CD4-positive, alpha-beta T cell treated with Interleukin-6 for 4 hours (primary cell): ENCODE measurements at places on chromosomes 1 and 21.

DNA sequence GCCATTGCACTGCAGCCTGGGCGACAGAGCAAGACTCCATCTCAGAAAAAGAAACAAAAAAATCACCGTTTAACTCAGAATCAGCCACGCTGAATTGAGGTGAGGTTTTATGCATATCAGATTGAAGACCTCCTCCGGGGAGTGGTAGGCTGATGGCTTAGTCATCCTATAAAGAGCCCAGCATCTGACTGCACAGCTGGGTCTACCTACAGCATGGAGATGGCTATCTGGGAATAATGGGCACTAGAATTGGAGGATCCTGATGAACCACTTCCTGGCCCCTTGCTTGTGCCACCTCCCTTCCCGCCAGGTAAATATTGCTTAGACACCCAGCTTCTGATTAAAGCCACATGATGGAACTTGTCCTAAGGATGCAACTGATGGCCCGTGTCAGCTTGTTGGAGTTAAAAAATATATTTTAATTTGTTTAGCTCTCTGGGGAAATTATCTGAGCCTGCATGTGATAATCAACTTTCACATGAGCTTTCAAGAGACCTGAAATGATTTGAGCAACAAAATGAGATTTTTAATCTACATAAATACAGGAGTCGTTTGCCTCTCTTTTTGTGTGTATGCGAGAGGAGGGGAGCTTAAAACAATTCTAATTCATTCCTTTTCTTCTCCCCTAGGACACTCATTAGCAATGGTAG, 157.2 kb downstream of the KIF26B start:
- DNase-seq = no peak

DNA sequence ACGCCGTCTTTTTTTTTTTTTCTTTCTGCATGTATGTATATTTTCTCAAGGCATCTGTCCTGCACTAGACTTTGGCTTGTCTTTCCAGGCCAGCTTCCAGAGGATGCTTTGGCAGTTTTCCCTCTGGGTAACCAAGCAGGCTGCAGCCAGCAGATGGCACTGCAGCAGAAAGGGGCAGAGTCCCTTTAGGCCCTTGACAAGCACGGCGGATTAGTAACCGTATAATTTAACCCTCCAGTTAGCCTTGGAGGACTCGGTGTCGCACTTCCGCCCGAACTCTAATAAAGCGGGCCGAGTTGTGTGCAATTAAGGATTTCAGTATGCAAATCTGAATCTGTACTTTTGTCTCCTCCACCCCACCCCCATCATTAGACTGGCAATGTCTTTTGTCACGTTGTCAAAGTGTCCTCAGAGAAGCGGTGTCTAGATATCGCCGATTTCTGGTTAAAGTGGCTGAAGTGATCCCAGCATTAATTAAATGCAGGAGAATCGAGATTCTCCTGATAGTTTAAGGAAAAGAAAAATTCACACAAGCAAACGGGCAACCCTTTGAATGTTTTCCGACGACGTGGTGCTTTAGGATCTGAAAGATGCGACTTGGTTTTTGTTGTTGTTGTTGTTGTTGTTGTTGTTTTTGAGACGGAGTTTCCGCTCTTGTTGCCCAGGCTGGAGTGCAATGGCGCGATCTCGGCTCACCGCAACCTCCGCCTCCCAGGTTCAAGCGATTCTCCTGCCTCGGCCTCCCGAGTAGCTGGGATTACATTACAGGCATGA, 1.1 kb upstream of the TMEM167B start:
- DNase-seq = peak; percentile 30

DNA sequence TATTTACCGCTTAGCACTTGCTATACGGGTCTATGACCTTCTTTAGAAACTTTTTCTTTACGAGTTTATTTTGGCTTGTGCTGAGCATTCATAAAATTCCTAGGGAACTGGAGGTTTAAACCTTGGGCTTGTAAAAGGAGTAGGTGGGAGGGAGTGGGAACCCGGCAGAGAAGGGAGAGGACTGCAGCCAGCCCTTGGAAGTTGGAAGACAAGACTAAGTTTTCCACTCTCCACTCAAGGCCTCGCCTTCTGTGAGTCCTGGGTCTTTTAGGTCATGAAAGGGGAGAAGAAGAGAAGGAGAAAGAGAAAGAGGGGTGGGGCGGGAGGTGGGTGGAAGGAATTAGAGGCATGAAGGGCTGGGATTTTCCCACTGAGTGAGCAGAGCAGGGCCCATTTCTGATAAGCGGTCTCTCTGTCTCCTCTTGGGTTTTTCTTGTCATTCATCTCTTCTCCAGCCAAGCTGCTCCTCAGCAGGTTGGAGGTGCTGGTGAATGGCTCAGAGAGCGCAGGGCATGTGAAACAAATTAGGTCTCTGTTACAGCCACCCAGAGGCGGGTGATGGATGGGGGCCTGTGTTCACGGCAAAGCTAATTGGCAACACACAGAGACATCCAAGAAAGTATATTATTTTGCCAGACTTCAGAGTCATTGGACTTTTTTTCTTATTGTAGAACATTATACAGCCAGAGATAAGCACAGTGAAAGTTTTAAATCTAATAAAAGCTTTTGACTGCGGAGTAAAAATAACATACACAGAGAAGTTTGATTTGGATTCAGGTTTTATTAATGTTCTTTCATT, 247.3 kb downstream of the FOXD2 start:
- no peak for DNase-seq

DNA sequence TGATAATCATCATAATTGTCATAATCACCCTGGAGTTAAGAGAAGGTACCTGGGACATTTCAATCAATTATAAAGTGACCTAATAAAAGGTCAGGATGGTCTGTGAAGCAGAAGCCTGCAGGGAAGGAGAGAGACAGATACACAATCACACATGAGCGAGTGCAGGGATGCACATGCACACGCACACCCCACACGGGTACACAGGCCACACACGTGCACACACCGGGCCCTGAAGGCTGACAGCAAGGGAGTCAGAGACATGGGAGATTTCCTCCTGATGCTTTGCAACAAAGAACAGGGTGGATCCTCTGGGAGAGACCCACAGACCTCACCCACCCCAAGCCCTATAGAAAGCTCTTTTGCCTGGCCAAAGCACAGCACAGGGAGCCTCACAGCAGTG, 82.3 kb upstream of the ZC3H12A start:
- no peak for DNase-seq

- peak; percentile 87 for DNase-seq
Measured at GRCh38 chr1:116817582-116818064, 63.4 kb downstream of the CD2 start.

- DNase-seq = no peak
Measured at GRCh38 chr1:78836726-78837125, 169.8 kb downstream of the ADGRL4 start.

DNA sequence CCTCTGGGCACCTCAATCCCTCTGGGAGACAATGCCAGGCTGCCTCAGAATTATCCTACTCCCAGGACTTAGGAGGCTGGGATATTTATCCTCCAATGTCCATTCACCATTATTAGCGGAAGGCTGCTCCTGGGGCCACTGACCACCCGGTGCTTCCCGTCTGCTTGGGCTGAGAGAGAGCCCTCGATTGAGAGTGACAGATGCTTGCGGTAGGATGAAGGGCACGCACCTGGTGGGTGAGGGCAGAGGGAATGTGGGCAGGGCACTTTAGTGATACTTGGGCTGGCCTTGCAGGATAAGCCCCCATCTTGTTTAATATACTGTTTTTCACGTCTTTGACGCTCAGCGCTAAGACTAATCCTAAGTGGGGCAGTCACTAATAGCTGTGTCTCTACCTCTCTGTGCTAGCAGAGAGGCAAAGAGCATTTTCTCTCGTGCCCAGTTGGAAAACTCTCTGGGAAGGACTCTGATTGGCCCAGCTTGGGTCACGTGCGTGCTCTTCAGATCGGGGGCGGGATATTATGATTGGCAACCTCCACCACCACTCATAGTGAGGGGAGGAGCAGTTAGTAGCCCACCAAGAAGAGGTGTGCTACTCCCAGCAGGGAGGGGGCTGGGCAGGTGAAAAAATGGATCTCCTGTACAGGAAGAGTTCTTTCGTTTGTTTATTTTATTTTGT, 10.6 kb upstream of the PARS2 start:
- no peak for DNase-seq
